ENCODE measurements at places on chromosomes 3 and 15. TPM values are rescaled to one million over a fixed set of nuclear protein-coding genes. Genes with fewer than 3 reads are reported as not detected.
A peak's percentile ranks its signal among the peaks of the same experiment; 100 is the strongest.

GRCh38 chr3:194387926-194388418 is 11.1 kb downstream of the GP5 start:
- no peak for DNase-seq

DNA sequence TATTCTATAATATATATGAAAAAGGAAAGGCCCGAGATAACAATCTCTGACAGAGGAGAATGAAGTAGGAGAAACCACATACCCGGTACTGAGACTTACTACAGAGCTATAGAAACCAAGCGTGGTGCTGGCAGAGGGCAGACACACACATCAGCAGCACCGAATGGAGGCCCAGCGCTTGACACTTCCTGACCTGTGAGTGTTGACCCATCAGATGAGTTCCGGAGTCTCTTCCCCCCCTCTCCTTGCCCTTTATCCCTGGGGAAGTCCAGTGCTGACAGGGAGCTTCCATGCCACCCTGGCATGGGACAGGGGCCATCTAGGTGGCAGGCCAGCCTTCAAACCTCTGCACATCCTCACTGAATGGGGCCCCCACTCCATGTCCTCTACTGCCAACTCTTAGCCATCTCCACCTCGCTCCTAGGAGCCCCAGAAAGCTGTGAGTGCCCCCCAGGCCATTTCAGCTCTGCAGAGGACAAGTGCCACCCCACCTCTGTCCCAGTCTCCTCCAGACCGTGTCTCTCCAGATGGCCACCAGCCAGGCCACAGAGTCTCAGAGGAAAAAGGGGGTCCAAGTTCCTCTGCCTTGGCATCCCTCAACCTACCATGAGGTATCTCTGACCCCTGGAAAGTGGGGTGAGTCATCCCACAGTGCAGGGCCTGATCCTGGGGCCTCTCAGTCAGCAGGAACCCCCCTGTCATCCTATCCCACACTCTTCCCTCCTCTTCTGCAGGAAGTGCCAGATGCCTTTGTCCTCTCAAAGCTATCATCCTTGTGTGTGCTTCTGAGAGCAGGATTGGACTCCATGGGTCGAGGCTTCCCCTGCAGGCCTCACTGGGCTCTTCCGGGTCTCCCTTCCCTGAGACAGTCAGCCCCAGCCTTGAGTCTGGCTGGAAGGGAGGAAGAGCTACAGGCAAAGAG is 116.5 kb upstream of the ALDH1A3 start:
- peak; percentile 46 for DNase-seq

DNA sequence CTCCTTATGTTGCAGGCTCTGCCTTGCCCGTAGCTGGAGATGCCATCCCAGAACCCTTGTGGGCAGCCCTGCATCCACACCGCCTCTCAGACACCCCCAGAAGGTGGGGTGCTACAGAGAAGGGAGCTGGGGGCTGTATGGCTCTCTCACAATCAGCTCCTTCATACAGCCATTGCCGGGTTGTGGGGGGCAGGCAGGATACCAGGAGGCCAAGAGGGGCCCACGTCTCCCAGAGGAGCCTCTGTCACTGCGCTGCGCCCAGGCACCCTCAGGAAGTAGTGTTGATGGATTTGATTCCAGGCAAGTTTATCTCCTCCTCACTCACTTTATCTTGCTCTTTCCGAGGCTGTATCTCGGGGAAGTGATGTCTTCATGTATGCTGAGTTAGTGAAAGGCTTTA is 171.6 kb downstream of the CHDH start:
- DNase-seq, result peak; percentile 38

The UMPS gene
- 65.6 TPM for total RNA-seq

DNA sequence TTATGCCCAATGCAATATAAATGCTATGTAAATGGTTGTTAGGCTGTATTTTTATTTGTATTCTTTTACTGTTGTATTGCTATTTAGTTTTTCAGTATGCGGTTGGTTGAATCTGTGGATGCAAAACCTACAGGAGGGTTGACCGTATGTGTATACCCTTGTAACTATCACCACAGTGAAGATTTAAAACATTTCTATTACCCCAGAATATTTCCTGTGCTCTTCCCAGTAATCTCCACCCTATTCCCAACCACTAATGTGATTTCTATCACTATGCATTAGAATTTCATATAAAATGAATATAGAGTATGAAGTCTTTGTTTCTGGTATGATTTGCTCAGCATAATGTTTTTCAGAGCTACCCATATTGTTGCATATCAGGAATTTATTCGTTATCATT is 705.0 kb downstream of the MECOM start:
- DNase-seq, result no peak

- no peak for DNase-seq
Observed at GRCh38 chr3:162052636-162053035, 556.0 kb downstream of the OTOL1 start.

The GABRG3 gene
- total RNA-seq, result not detected

- no peak for DNase-seq
Observed at GRCh38 chr15:72591361-72591760, 63.1 kb upstream of the GOLGA6B start.

The SKOR1 gene
- 0.09 TPM for total RNA-seq

GRCh38 chr3:63067999-63068645 is 192.9 kb upstream of the CADPS start:
- DNase-seq, result peak; percentile 72

DNA sequence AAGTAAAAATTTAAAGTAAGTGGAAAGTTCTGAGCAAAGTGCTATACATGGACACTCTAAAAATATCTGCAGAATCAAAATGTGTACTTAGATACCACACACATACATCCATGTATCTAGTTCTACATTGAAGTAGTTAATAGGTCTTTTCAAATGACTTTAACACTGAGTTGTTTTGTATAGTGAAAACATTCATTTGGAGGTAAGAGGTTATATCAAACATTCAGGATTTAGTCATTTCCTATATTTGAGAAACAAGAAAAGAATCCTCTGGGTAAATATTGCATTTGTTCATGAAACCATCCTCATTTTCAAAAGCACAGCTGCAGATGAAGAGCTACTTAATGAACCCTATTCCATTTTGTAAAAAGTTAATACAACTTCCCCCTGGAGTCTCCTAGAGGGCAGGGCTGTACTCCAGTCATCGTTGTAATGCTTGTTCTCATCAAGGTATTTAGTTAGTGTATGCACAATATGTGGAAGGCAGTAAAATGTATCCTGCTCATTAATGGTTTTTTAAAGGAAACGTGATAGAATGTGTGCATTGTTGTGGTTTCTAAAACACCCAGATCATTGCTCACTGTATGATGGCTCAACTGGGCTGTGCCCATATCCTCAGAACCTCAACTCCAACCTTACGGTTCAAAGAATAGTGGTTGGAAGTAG is 26.2 kb downstream of the ARPP21 start:
- DNase-seq, result no peak

DNA sequence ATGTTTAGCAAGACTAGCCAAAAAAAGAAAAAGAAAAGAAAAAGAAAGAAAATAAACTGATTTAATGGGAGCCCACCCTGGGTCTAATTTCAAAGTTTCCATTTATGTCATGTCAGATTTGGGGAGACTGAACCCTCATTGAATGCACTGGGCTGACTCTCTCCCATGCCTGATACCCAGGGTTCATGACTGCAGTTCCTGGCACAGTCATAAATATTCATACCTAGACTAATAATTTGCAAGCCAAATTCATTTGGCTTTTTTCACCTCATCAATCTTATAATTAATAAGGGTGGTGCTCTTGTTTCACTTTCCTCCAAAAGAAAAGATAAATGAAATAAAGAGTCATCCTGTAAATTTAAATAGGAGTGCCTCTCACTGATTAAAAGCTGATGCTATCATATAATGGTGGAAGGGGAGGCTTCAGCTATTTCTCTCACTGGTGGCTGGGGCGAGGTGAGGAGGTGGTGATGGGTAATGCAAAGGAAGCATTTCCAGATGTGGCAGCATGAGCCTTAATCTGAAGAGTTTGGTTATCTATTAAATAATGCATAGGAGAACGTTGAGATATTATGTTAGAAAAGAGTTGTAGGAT is 224.5 kb downstream of the MEIS2 start:
- no peak for DNase-seq

GRCh38 chr3:42855547-42856380 is 19.9 kb downstream of the CYP8B1 start:
- DNase-seq, result no peak

DNA sequence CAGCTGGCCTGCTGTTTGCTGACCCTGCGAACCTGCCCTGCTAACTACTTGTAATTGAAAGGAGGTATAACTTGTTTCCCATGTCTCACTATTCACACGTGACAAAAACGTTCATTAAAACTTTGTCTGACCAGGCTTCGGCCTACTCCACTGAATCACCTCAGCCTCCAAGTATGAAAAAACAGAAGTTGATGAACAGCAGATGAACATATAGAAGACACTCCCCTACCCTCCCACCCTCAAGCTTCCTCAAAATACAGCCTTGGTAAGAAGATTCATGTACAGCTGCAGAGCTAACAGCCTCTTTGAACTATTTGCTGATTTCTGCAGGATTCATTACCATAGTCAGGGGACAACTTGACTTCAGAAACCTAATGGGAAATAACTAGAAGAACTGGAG is 10.7 kb downstream of the RBM15B start:
- DNase-seq, result no peak

DNA sequence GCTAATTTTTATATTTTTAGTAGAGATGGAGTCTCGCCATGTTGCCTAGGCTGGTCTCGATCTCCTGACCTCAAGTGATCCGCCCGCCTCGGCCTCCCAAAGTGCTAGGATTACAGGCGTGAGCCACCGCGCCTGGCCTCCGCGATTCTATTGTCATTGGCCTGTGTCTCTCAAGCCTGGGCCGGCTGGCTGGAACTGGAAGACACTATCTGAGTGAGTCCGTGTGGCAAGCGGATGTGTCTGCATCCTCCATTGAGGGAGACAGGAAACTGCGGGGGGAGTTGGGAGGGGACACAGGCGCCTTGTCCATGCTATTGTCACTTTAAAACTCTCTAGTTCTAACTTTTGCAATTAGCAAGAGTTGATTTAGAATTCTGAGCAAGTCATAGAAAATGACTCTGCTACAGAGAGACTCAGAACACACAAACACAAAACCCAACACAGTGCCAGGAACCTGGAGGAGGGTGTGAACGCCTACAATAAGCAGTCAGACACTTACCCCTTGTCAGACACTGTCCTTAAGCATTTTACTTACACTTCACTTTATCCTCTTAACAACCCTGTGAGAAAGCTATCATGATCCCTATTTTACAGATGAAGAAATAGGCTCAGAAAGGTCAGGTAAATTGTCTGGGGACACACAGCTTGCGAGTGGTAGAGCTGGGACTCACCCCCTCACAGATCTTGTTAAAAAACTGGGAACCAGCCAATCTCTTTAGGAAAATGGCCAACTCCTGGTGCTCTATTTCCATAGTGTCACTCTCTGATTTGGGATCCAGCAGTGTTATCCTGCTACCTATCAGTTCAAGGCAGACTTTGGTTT is 38.7 kb downstream of the ANP32A start:
- DNase-seq, result peak; percentile 78
